ENCODE measurements at places on chromosomes 12 and 14.
A peak's percentile ranks its signal among the peaks of the same experiment; 100 is the strongest.

DNA sequence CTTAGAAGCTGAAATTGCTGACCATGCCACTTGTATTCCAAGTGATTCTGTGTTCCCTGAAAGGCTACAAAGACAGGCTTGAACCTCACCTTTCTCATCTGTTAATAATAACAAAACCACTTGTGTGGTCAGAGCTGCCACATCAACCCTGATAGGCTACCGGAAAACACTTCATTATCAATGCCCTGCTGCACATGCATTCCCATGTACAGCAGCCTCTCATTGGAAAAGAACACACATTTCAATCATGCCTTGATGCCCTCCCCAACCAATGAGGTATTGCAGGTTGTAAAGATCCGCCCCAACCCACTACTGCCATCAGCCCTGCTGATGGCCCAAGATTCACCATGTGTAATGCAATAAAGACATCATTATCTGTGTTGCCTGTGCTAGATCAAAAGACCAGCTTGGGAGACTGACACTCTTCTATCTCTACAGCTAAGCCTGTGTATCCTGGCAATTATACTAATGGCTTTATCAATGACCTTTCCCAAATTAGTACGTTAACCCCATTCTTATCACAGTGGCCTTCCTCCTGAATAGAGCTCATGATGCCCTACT is 2.8 kb downstream of the GPR19 start:
- DNase-seq: no peak

- DNase-seq: no peak
Measured at GRCh38 chr14:31479027-31479426, 8.8 kb downstream of the GPR33 start.

- peak; percentile 92 for DNase-seq
Measured at GRCh38 chr14:103568952-103569351, 6.2 kb downstream of the COA8 start.

DNA sequence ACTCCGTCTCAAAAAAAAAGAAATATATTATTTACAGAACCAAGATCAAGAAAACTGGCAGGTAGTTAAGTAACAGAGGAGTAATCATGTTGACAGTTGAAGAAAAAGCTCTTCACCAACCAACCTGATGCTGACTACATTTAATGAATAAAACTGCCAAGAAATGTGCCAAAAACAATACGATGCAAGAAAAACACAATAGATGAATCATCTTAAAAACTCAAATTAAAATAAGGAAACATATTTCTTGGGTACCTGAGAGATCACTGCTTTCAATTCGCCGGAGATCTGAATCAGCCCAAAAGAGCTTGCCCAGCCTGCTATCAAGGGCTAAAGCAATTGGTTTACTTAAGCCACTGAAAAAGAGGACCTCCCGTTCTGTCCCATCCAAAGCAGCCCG is 76.4 kb downstream of the BCL2L14 start:
- no peak for DNase-seq

DNA sequence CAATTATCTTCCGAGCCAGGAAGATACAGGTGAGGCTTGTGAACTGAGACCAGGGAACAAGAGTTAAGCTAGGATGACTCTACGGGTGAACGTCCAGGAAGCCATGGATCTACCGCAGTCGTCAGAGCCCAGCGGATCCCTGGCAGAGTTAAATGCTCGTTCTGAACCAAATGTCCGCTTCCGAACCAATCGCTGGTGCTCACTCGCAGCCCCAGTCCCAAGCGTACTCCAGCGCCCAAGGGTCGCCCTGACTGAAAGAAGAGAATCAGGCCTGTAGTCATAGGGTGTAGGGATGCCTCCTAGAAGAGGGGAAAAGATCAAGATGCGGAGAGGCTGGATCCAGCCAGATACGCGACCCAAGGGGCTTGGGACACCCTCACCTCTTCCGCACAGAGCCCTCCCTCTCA is 283 bp downstream of the VIPAS39 start:
- DNase-seq: no peak

DNA sequence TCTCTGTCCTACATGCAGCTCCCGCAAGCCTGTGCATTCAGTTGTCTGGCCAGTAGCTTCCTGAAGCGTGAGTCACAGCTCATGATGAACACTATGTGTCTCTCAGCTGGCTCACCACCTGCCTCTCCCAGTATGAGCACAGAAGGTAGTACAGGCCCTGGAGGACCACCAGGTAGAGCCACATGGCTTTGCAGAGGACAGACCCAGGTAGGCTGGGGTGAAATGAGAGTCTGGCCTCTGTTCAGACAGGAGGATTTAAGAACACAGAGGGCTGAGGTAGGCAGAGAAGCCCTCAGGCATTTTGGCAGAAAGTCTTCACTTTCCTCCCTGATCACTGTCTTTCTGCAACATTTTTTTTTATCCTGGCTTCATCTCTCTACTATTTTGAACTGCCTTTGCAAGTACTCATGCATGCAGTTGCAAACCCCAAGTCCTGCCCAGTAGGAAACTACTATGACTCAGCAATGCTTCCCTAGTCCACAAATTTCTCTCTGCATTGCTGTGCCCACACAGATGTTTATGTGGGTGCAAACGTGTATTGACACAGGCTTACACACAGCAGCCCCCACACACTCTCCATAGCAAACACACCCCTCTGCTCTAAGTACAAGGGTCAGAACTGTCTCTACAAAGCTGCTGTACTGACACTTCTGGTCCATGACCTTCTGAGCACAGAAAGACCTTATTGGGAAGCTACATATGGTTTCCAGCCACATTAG is 7.2 kb upstream of the SDR9C7 start:
- no peak for DNase-seq

GRCh38 chr14:104105822-104106470 is 20.4 kb downstream of the ASPG start:
- no peak for DNase-seq

GRCh38 chr14:23567186-23568020 is at the start of gene AP1G2:
TSS of gene AP1G2 (minus strand) at chr14:23567791. CDS start at chr14:23567314, 477 bp downstream.
- peak; percentile 71 for DNase-seq

GRCh38 chr14:88765130-88765529 is 27.6 kb downstream of the EML5 start:
- no peak for DNase-seq

DNA sequence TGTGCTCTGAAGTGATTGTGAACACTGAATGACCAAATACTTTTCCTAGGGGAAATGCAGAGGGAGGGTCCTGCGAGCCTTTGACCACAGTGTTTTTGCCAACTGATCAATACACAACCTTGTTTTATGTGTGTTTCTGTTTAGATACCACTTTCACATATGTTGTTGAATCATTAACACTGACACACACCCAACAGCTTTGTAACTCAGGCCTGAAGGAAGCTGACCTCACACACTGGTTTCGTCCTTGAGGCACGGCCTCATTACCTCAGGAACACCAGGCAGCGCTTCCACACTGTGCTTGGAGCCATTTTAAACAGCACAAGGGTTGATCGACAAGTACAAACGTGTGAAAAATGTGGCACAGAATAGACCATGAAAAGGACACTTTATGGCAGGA is 60.0 kb downstream of the PPFIBP1 start:
- no peak for DNase-seq

GRCh38 chr14:71373773-71374172 is 466.5 kb downstream of the PCNX1 start:
- no peak for DNase-seq

DNA sequence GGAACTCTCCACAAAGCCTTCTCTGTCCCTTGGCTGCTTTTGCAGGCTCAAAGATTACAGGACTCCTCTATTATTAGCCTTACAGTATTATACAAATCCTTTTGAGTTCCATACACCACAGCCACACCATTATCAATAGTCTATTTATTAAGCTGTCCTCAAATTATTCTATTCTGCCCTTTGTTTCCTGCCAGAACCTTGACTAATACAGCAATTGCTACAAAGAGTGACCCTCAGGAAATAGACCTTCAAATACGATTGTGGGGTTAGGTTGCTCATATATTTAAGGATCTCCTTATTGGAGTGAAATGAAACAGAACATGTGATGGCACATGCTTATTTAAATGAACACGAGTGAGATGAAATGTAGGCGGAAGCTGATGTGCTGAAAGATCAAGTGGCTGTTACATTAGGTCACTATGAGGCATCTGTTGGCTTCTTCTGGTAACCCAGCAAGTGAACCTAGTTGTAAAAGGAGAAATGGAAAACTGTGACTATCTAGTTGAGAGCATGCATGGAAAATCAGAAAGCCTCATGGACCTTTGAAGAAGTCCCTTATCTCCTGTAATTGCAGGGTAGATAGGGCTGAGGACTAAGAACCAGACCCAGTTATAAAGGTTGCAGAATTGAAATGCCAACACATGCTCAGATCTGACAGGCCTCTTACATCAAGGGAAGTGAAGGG is 75.5 kb downstream of the AVPR1A start:
- no peak for DNase-seq

- DNase-seq: no peak
Measured at GRCh38 chr12:116924558-116925453, 14.1 kb downstream of the FBXW8 start.

DNA sequence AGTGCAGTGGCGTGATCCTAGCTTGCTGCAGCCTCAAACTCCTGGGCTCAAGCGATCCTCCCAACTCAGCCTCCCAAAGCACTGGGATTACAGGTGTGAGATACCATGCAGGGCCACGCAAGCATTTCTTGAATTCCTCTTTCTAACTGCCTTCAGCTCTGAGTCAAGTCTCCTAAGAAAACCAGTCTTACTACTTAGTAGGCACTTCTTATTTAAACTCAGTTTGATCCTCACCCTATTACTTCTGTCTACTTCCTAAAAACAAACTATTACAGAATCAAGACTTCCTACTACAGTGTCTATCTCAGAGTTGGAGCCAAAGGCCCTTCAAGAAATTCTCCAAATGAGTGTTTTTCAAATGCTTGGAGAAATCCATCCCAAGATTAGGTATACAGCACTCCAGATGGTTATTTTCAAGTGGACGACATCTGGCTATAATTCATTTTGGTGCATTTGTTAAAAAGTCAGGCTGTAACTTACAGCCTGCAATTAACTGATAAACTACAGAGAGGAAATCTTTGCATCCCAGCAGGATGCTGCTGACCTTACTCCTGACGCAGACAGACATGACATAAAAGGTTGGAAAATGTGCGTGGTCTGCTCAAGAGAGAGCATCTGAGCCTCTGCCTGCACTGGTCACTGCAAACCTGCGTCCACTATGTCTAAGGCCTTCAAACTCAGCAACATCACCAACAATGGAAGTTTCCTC is 34.7 kb downstream of the SSH1 start:
- no peak for DNase-seq

GRCh38 chr12:7872566-7873319 is at the start of gene SLC2A14:
TSS of gene SLC2A14 (minus strand) at chr12:7872915. CDS start at chr12:7869880, 3,035 bp downstream.
- DNase-seq: no peak

- no peak for DNase-seq
Measured at GRCh38 chr14:40417777-40418401, 985.7 kb upstream of the FBXO33 start.

DNA sequence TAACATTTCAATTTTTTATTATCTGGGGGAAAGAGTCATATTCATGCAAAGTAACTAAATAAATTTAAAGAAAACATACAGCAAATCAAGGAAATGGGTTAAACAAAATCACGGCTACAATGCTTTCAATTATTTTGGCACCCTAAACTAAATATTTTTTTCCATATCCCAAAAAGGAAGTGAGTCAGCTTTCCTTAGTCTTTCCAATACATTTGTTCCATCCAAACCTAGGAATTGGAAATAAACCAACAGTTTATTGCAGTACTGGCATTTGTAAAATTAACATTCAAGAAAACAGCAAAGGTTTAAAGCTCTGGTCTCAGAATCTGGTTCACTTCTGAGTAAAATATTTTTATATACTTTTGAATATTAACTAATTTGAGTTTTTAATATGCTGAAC is 89.2 kb downstream of the BCL2L14 start:
- no peak for DNase-seq

DNA sequence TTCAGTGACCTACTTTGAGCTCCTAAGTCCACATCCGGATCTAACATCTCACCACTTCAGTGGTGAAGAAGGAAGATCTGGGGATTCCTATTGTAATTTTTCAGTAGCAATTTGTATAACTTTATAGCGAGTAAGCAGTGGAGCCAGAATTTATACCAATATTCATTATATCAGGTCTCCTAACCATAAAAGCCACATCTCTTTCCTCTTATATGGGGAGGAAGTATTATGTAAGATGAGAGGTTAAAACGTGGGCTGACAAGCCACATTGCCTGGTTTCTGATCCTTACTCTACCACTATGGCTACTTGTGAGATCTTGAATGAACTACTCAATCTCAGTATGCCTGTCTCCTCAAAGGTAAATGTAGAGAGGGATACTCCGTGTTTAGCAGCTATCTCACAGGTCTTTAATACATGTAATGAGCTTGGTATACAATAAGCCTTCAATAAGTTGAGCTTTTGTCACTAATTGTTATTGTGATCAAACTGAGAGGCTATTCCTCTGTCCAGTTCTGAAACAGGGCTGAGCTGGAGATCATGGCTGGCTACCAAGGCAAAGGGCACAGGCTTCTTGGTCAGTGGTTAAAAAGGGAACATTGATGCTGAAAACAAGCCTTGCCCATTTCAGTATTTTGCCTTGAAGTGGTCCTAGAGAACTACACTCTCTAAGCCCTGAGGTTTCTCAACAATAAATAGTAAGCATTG is 3.3 kb upstream of the TMEM117 start:
- DNase-seq: no peak

DNA sequence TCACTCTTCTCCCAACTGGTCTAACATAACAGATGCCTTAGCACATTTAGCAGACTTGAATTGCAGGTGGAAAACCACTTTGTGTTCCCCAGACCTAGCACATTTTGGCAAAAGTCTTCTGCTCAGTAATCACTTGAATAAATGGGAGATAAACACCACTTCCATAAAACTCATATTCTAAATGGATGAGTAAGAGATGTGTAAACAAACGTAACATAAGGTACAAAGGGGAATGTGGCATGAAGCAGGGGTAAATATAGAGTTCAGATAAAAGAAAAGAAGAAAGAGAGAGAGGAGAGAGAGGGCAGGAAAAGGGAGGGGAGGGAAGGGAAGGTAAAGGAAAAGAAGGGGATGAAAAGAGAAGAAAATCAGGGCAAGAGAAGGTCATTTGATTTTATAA is 17.0 kb upstream of the KERA start:
- no peak for DNase-seq

- DNase-seq: no peak
Measured at GRCh38 chr14:62244221-62244620, 482.0 kb downstream of the SNAPC1 start.

- DNase-seq: no peak
Measured at GRCh38 chr14:74921987-74922751, 891 bp downstream of the RPS6KL1 start.

- DNase-seq: no peak
Measured at GRCh38 chr14:93717668-93718320, 70.5 kb downstream of the PRIMA1 start.

DNA sequence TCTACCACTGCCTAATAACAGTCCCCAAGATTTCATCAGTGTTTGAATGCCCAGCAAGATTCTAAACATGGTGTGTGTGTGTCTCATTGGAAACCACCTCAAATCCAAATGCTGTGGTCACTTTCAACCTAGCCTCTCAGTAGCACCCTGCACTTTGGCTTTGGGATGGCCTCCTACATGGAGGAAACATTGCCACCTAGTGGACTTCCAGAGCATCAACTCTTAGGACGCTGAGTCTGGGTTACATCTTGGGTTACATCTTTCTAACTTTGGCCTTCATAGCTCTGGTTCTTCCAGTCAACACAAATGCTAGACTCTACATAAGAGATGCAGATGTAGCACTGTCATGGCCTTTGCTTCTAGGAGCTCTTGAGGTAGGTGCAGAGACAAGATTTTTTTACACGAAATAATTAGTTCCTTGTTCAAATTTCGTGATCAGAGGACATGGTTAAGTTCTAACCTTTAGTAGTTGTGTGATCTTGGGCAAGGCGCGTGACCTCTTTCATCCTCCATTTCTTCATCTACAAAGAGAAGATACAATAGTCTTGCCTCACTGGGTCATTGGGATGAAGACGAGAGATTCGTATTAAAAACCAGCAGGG is 113.5 kb upstream of the VASH1 start:
- DNase-seq: peak; percentile 32
